T-helper 17 cell (primary cell): ENCODE measurements at places on chromosomes 4 and X.
A peak's percentile ranks its signal among the peaks of the same experiment; 100 is the strongest.

GRCh38 chr4:15498356-15498755, 28.7 kb downstream of the CC2D2A start:
- no peaks in the 10 kb centered on the region for H3K27me3 ChIP-seq
- no peak overlapping the region for H3K27ac ChIP-seq
- H3K4me1 ChIP-seq: no peaks in the 10 kb centered on the region
- peaks cover under 1% of the 10 kb centered on the region for H3K36me3 ChIP-seq
- no peak for DNase-seq
- H3K4me3 ChIP-seq: no peak overlapping the region

DNA sequence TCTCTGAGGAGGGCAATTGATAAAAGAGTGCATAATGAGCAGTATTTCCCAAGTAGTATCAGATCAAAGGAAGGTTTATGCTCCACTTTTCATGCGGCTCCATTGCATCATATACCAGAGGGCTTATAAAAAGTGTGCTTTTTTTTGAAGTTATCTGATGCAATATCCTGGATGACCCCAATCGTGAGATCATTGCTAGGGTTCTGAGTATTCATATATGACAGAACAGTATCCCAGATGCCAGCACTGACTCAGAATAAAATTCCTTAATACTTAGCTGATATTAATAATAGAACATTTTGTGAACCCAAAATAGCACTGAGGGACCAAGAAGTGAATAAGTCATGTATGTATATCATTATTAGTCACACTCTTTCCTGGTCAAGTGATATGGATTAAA, 945.5 kb upstream of the AGA start:
- H3K4me3 ChIP-seq: no peak overlapping the region
- H3K4me1 ChIP-seq: no peaks in the 10 kb centered on the region
- H3K27me3 ChIP-seq: no peaks in the 10 kb centered on the region
- no peak for DNase-seq

DNA sequence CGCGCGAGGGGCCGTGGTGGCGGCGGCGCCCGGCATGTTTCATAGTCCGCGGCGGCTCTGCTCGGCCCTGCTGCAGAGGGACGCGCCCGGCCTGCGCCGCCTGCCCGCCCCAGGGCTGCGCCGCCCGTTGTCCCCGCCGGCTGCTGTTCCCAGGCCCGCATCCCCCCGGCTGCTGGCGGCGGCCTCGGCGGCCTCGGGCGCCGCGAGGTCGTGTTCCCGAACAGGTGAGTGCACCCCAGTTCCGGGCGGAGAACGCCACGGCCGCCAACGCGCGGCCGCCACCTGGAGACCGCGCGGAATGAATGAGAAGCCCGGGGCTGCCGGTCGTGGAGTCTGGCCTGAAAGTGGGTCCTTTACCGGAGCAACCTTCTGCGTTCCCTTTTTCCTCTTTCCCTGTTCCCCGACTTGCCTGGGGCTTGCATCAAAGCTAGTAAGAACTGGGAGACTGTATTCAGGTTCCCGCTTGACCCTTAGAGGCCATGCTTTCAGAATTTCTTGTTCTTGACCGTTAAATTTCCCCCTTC, 429 bp downstream of the NOCT start:
- H3K27me3 ChIP-seq: peaks cover 4% of the 10 kb centered on the region
- peak; percentile 29 for DNase-seq
- peak overlapping the region; percentile 100 for H3K27ac ChIP-seq
- peaks cover 24% of the 10 kb centered on the region for H3K4me1 ChIP-seq

- no peak overlapping the region for H3K27ac ChIP-seq
- DNase-seq: no peak
- no peaks in the 10 kb centered on the region for H3K4me1 ChIP-seq
Measured at GRCh38 chr4:103307453-103308247, 109.5 kb upstream of the CENPE start.

- peaks cover 2% of the 10 kb centered on the region for H3K36me3 ChIP-seq
- H3K4me1 ChIP-seq: no peaks in the 10 kb centered on the region
- H3K27ac ChIP-seq: no peak overlapping the region
- H3K27me3 ChIP-seq: peaks cover 59% of the 10 kb centered on the region
- no peak overlapping the region for H3K4me3 ChIP-seq
Measured at GRCh38 chr4:76570141-76570973, 135.3 kb downstream of the SHROOM3 start.

DNA sequence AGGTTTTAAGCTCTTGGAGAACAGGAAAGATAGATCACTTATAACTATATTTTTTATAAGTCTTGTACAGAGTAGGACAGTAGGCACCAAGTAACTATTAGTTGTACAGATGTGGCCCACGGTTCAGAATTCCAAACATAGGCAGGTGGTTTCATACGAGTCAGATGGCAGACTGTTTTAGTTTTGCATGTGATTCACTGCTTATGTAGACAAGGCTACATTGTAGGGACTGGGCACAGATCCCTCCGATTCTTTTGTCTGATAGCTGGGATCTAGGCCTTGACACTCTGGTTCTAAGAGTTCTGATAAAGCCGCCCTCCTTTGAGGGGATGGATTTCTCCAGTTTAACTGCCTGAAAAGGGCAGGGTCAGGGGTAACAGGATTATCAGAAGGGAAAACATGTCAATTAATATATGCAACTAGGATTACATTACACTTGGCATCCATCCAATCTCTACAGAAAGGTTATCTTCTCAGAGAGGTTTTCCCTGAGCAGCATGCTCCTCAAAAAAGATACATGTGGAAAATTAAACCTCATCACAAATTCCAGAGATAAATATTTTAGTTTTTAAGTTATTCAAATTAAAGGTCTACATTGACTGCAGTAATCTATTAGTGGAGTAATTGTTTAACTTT, 87.8 kb downstream of the SPRY1 start:
- no peaks in the 10 kb centered on the region for H3K27me3 ChIP-seq
- H3K27ac ChIP-seq: no peak overlapping the region
- DNase-seq: no peak
- H3K4me1 ChIP-seq: no peaks in the 10 kb centered on the region

DNA sequence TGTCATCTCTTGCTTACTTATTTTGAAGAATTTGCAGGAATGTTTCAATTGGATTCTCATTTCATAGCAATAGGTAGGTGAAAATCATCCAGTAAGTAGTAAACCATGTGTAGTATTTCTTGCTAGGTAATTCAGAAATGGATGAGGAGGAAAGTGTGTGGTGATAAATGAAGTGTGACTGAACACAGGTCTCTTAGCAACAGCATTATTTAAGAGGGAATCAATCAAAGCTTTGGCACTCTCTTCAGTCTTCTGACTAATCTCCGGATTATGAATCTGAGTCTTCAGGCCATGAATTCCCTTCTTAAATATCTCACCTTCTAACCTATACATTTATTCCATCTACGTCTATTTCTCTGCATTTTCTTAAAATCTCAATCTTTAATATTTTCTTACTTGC, 55.8 kb upstream of the ARHGAP24 start:
- H3K27ac ChIP-seq: no peak overlapping the region
- H3K4me3 ChIP-seq: no peak overlapping the region
- no peaks in the 10 kb centered on the region for H3K36me3 ChIP-seq
- H3K27me3 ChIP-seq: no peaks in the 10 kb centered on the region
- no peaks in the 10 kb centered on the region for H3K4me1 ChIP-seq
- DNase-seq: no peak

- no peaks in the 10 kb centered on the region for H3K27me3 ChIP-seq
- DNase-seq: no peak
- no peak overlapping the region for H3K27ac ChIP-seq
- no peaks in the 10 kb centered on the region for H3K36me3 ChIP-seq
Measured at GRCh38 chr4:27008679-27009078, 148.0 kb downstream of the STIM2 start.

GRCh38 chr4:44791831-44792230, 65.5 kb upstream of the GNPDA2 start:
- H3K27ac ChIP-seq: no peak overlapping the region
- no peaks in the 10 kb centered on the region for H3K36me3 ChIP-seq
- no peaks in the 10 kb centered on the region for H3K4me1 ChIP-seq

DNA sequence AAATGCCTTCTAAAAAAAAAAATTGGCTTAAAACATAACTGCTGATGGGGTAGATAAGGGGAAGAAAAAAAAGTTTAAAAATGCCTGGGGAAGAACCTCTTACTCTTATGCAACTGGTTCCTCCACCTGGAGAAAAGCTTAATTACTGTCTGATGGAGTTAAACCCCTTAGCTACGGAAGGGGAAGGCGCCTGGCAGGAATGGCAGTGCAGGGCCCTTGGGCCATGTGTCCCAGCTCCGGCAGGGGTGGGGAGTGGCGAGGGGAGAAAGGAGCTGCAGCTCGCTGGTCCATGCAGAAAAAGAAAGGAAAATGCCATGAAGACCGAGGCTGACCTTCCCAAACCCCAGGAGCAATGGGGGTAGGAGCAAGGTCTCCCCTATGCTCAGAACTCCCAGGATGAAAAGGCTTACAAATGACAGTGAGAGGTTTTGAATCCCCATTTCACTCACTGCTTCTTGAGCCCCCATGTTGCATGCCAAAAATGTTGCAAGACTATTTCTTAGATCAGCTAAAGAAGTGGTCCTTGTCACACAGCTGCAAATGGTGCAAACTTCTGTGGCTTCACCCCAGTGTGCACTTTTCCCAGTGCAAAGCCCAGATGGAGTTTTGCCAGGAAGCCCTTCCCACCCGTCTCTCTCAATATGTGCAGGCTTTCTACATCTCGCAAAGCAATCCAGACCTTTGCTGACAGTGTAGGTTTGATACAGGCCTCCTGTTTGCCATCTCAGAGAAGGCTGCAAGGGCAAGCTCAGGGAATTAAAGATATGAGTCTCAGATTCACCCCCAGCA, 204.8 kb upstream of the CT83 start:
- no peaks in the 10 kb centered on the region for H3K36me3 ChIP-seq
- no peaks in the 10 kb centered on the region for H3K4me1 ChIP-seq
- H3K27ac ChIP-seq: no peak overlapping the region
- H3K27me3 ChIP-seq: no peaks in the 10 kb centered on the region
- DNase-seq: no peak

GRCh38 chr4:127410644-127411043, 222.1 kb upstream of the INTU start:
- no peaks in the 10 kb centered on the region for H3K36me3 ChIP-seq
- DNase-seq: no peak
- no peak overlapping the region for H3K27ac ChIP-seq
- H3K4me3 ChIP-seq: no peak overlapping the region

GRCh38 chr4:8728536-8729407, 136.2 kb downstream of the CPZ start:
- H3K27me3 ChIP-seq: peaks cover 13% of the 10 kb centered on the region
- DNase-seq: no peak
- H3K4me1 ChIP-seq: no peaks in the 10 kb centered on the region
- no peak overlapping the region for H3K4me3 ChIP-seq
- no peaks in the 10 kb centered on the region for H3K36me3 ChIP-seq
- H3K27ac ChIP-seq: no peak overlapping the region

GRCh38 chr4:47567511-47567910, 82.4 kb downstream of the ATP10D start:
- H3K27ac ChIP-seq: no peak overlapping the region
- H3K36me3 ChIP-seq: peaks cover 8% of the 10 kb centered on the region
- no peak overlapping the region for H3K4me3 ChIP-seq
- peaks cover 10% of the 10 kb centered on the region for H3K4me1 ChIP-seq

DNA sequence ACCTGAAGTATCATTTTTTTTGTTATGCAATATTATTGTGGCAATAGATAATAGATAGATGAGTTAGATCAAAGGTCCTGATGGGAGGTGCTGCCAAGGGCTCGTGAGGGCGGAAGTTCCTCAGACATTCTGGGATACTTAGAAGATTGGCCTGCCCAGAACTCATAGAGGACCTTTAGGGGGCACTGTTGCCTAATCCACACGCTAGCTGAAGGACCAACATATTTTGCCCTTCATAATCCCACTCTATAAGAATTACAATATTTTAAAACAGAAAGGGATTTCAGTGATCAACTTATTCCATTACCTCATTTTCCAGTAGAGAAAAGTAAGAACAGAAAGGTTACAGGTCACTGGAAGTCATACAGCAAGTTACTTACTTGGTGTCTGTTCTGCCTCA, 22.9 kb upstream of the COX7B2 start:
- no peaks in the 10 kb centered on the region for H3K4me1 ChIP-seq
- no peak overlapping the region for H3K27ac ChIP-seq
- no peak overlapping the region for H3K4me3 ChIP-seq
- peaks cover 18% of the 10 kb centered on the region for H3K27me3 ChIP-seq
- DNase-seq: no peak

DNA sequence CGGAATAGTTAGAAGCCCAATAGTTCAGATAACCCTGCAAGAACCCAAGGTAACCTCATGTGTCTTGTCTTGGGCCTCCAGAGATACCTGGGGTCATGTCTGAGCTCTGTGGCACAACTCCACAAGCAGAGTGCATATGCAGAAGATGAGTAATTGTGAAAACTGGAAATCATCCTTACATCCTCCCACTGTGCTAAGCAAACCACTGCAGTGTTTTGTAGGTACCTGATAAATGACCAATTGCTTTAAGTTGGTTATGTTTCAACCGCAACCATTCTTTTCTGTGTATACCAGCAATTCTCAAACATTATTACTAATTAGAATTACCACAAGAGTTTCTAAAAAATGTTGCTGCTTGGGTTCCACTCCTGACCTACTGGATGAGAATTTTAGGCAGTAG, 73.2 kb downstream of the CBLL2 start:
- no peak overlapping the region for H3K4me3 ChIP-seq
- DNase-seq: no peak
- no peaks in the 10 kb centered on the region for H3K4me1 ChIP-seq

DNA sequence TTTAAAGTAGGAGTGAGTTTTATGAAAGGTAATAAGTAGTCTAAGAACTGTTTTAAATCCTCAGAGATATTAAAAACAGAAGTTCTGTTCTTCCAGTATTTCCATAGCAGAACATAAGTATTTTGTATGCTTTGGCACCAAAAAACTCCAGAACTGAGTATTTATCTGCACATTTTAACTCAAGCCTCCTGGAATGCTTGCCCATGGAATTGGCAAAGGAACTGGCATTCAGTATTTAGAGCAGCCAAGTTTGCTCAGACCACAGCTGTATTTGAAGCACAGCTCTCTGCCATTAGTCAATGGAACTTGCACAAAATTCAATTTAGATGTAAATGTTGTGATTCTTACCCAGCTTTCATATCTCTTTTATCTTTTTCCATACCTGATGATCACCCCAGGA, 42.2 kb downstream of the NDNF start:
- H3K4me3 ChIP-seq: no peak overlapping the region
- H3K27me3 ChIP-seq: peaks cover 12% of the 10 kb centered on the region
- peaks cover 3% of the 10 kb centered on the region for H3K36me3 ChIP-seq
- DNase-seq: no peak

DNA sequence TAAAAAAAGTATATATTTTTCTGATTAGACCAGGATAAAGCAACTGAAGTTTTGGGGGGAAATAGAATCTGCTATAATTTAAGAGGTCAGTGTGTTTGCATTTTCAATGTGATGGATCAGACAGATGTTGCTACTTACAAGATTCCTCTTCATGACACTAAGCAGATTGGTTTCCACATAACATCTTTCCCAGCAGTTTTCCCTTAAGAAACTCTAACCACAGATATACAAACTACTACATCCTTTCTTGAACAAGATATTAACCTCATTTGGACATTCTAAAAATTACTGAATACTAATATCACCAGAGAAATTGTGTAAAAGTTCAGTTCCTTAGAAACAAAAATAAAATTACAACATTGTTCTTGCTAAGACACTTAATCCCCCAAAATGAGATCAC, 106.7 kb upstream of the GUCY1A1 start:
- H3K27me3 ChIP-seq: no peaks in the 10 kb centered on the region
- H3K36me3 ChIP-seq: no peaks in the 10 kb centered on the region
- H3K27ac ChIP-seq: no peak overlapping the region
- H3K4me1 ChIP-seq: no peaks in the 10 kb centered on the region
- no peak for DNase-seq
